ENCODE measurements at places on chromosomes 2 and 18.

DNA sequence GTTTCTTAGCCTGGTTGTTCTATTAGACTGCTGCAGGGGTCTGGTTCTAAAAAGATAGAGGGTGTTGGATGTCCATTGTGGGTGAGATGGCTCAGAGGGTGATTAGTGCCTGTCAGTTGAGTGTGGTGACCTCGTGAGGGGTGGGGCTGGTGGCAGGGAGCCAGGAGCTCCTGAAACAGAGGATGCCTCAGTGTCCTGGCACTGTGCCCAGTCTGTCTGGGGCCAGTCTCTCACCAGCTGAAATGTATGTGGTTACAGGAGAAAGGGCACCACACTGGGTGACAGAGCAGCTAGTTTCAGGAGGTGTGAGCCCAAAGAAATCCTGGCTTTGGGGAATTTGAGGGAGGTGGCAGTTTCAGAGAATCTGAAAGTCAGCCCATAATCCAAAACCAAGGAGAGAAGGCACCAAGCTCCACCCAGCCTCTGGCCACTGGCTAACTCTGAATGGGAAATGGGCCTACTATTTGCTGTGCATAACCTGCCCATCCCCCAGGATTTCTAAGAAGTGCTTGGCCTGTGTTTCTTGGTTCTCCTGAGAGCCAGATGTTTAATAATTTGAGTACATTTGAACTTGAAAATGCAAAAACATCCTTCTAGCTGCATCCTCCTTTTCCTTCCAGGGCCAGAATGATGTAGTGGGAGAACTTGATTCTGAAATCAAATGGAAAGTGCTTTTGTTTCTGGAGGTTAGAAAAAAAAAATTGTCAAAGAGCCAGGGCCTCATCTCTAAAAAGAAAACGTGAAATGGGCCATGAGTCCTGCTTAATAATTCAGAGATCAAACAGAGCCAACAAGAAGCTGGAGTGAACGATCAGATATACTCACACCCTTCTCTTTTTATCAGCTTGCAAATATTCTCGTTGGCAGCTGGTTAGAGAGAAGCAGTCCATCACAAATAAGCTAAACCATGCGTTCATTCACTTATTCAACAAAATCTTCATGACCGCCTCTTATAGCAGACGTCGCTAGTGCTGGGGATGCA lies 92.3 kb downstream of the B3GNT2 start:
- no peak for DNase-seq

DNA sequence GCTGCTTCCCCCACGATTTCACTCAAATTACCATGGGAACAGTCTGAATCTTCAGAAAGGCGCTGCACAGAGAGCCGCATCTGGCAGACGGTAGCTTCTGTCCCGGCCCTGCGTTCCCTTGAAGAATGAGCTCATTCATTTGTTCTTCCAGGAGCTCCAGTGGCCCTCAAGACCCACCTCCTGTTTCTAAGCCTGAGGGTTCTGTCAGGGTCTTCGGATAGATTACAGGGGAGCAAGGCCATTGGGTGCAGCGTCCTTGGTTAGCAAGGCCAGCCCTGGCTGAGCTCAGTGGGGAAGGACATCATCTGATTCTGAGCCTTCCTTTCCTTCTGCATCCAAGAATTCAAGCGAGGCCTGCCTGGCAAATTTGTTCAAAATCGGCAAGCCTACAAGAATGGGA lies 111.9 kb downstream of the PDCL3 start:
- no peak for DNase-seq

DNA sequence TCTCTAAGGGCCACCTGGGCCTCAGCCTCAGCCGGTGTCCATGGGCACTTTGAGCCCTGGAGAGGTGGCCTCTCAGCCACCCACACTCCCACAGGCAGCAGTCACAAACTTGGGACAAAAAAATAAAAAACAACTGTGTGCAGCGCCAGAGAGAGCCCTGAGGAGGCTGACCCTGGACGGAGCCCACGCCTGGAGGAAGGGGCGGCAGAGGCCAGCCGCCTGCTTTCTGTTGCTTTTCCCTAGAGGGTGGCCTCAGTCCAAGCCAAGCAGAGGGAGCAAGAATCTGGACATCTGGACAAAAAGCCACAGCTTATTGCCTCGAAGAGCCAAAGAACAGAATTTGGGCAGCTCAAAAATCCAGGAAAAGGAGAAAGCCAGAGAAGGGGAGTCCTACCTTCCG lies 43.3 kb upstream of the LDLRAD4 start:
- DNase-seq = no peak

GRCh38 chr2:29865512-29865911 lies 55.9 kb downstream of the ALK start:
- DNase-seq = no peak

DNA sequence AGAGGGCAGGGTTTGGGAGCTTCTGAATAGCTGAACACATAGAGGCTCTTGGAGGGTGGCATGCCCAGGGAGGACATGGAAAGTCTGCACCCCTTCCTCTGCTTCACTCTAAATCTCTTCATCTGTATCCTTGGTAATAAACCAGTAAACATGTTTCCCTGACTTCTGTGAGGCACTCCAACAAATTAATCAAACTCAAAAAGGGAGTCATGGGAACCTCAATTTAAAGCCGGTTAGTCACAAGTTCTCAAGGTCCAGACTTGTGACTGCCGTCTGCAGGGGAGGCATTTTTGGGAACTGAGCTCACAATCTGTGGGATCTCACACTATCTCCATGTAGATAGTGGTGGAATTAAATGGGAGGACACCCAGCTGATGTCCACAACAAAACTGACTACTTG lies 33.1 kb upstream of the STON1 start:
- DNase-seq = no peak

GRCh38 chr2:36441816-36442215 lies 86.2 kb downstream of the CRIM1 start:
- no peak for DNase-seq

DNA sequence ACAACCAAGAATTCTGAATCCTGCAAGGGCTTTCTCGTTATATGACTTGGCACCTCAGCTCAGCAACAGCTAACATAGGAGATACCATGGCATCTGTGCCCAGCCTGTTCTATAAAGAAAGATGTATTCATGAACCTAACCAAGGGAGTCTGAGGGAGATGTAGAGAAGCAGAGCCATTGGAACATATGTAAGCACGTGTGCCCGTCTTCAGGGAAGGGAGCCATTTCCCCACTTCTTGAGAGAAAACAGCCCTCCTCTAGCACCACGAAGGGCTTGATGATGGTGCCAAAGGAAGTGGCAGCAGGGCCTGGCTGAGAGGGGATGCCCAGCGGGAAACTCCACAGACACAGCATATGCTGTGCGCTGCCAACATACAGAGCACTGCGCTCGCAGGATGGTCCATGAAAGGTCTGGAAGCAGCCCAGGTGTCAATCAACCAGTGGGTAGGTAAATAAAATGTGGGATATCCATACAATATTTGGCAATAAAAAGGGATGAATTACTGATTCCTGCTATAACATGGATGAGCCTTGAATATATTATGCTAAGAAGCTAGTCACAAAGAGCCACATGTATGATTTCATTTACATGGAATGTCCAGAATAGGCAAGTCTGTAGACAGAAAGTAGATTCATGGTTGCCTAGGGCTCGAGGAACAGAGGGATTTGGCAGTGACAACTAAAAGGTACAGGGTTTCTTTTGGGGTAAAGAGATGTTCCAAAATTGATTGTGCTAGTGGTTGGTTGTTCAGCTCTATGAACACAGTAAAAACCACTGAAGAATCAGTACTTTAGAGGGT lies 16.1 kb downstream of the TMEM247 start:
- no peak for DNase-seq

- DNase-seq = peak; percentile 48
Observed at GRCh38 chr2:113890253-113891235, 655 bp downstream of the ACTR3 start.

- no peak for DNase-seq
Observed at GRCh38 chr2:226526716-226527115, 272.9 kb downstream of the IRS1 start.

- no peak for DNase-seq
Observed at GRCh38 chr2:200490001-200490400, 19.9 kb downstream of the KCTD18 start.

GRCh38 chr2:119206201-119206600 lies 17.4 kb upstream of the STEAP3 start:
- DNase-seq = no peak

GRCh38 chr2:69251943-69252342 lies 135.1 kb downstream of the GFPT1 start:
- DNase-seq = no peak

DNA sequence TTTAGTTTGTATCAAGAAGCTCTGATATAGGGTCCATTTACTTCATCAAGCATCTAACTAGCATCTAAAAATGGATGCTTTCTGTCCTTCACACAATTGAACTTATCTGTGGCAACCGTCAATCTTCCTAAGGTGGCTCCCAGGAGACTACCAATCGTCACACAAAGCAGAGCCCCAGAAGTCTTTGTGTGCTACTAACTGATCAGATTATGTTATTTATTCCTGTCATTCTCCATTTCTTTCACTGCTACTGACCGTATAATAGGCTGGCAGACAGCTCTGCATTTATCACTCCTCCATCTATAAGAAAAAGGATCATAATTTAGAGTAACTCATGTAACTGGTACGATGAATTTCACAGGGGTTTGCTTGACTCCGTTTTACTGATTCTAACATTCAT lies 585.0 kb upstream of the NXPH2 start:
- DNase-seq = no peak

- no peak for DNase-seq
Observed at GRCh38 chr2:157196956-157197355, 60.5 kb upstream of the GALNT5 start.

DNA sequence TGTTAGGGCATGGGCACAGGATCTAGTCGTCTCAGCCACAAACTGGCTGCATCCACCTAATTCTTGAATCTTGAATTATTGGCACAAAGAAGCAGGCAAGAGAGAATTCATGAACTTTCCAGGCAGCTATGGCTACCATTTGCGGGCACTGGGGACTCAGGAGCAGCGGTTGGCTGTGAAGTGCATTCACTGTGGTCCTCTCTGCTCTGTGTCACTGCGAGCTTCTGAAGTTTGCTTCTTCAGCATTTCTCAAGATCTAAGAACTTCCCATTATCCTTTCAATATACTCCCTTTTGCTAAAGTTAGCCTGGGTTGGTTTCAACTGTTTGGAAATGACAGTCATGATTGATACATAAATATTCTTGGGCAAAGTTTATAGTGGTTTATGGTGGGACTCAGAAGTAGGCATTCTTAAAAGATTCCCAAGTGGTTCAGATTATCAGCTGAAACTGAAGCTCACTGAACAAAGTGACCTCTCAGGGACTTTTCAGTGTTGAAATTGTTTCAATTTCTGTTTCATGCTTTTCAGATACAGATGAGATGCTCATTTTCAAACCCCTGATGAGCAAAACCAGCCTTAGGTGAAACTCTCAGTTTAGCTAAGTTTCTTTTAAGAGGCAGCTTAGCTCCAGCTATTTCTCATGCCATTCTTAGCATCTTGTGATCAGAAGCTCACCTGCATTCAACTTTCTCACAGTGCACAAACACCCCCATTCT lies 1258.3 kb upstream of the GYPC start:
- no peak for DNase-seq

GRCh38 chr18:39801010-39801409 lies 2154.0 kb upstream of the PIK3C3 start:
- no peak for DNase-seq

DNA sequence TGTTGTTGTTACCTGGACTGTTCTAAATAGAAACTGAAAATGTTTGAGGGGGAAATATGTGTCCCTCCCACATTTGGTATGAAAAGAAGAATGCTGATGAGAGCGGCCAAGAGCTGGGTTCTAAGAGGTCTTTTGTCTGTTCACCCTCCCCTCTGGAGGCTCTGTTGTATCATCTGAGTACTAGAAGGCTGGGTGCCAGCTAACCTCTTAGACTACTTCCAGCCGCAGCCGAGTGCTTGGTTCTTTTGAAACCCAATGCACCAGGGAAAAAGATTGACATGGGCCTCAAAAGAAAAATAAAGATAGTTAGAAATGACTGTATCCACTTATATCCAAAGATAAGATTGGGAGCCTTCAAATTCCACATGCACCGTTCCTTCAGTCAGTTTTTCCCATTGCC lies 255.9 kb downstream of the TXNL1 start:
- no peak for DNase-seq

GRCh38 chr18:57050310-57050949 lies 96.5 kb upstream of the BOD1L2 start:
- DNase-seq = no peak

- no peak for DNase-seq
Observed at GRCh38 chr18:36035253-36035652, 32.1 kb downstream of the RPRD1A start.

DNA sequence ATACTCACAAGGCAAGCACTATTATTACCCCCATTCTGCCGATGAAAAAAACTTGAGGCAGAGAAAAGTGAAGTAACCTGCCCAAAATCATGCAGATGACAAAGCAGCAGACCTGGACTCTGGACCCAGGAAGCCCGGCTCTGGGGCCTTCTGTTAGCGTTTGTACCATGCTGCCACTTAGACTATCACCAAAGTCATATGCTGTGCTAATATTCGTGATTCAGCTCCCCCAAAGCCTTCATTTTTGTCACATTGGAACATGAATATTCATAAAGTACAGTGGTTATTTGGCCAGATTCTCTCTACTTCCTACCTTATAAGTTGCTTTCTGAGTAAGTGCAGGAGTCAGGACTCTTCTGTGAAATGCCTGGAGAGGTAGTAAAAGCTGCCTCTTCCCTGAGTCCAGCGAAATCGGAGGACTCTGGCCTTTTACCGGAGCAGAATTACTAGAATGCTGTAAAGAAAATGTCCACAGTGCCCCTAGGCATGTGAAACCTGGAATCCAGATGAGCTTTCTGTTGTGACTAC lies 86.7 kb downstream of the FTCDNL1 start:
- no peak for DNase-seq

DNA sequence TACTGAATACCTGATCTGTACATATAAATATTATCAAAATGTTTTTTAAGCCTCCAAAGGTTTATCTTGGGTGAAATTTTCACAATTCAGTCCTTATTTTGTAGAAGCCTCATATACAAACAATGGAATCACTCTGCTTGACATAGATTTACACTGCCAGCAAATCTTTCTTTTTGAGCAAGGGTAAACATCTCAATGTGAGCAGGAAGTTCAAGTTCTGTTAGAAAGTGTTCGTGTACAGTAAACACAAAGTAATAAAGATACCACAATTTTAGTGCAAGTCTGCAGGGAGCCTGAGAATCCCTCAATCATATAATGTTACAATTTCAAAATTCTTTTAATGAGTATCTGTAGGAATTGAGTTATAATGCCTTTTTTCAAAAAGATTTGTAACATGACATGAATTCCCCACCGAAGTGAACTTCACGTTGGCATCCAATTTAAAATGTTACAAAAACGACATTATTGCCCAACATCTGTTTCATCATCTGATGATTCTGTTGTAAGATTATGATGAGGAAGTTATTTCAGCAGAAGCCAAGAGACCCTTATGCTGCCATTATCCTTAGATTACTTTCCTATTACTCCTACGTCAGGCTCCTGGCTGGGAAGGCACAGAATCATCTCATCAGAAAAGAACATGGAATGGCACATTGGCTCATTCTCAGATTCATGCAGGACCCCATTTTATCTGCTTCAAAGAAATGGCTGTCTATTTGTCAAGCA lies 283.9 kb upstream of the ACVR2A start:
- no peak for DNase-seq

DNA sequence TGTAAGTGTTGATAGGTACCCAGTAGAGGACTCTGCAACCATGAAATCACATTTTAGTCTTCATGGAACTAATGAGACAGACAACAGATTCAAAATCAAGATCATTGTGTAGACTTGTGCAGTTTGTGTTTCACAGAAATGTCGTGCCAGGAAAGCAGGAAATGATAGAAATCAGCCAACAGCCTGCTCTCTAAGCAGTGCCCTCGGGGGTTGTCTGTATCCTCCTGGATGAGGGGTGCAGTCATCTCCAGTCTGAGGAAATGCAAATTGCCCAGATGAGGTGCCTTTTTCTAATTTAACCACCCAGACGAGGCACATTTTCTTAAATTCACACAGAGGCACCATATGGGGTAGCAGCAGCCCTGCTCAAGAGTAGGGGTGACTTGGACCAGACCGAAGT lies 663.1 kb downstream of the XIRP2 start:
- DNase-seq = no peak
